ENCODE measurements at places on chromosomes 1 and 21. TPM values are rescaled to one million over a fixed set of nuclear protein-coding genes. Genes with fewer than 3 reads are reported as not detected.

Gene NR1I3
- not detected for total RNA-seq

Gene CELA3B
- total RNA-seq = not detected

Gene AMPD1
- not detected for total RNA-seq

DNA sequence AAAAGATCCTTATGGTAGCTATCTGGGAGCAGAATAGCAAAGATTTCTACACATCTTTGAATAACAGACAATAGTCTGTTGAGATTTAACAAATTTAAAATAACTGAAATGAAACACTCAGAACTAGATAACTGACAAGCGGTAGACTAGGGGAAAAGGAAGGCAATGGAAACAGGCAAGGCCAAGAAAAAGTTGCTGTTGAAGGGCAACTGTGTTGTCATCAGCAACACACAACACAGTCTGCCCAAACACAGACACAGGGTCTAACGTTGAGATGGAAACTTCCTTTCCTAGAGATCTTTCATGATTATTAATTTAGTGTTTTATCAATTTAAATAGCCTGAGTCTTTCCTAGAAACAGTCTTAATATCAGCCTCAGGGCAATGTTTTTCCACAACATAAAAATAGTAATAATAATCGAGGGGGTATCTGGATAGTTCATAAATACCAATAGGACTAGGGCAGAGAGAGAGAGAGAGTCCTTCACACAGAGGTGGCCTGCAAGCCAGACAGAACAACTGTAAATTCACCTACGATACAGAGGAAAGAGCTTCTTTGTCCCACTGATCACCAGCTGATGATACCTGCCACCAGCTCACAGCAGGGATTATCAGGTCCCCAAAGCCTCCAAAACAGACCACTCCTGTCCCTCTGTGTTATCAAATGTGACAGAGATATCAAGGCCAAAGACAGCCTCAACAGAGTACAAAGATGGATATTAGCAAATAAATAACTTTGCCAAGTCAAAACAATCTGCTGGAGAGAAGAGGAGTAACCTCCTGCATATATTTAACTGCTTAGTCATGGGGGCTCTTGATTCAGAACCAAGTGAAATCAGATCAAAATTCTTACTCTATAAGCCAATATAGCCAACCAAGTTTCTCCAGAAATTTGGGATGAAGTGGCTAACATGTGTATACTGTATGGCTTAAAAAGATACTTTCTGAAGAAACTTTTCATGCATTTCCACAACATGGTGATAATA, 245.3 kb downstream of the SLC45A1 start:
- no peak for DNase-seq

DNA sequence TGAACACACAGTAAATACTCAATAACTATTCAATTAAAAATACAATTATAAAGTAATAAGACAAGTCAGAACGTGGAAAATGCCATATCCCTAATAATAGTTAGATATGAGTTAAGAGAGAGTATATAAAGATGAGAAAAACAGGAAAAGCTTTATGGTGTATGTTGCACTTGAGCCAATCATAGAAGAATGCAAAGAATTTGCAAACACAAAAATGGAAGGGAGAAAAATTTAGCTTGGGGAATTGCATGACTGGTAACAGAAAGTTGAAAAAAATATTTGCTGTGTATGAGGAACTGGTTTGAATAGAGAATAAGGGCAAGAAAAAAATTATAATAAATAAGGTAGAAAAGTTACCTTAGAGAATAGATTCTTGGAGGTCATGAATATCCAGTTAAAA, 739.6 kb upstream of the CXADR start:
- no peak for DNase-seq

GRCh38 chr1:205432116-205432515, 10.3 kb upstream of the LEMD1 start:
- no peak for DNase-seq

DNA sequence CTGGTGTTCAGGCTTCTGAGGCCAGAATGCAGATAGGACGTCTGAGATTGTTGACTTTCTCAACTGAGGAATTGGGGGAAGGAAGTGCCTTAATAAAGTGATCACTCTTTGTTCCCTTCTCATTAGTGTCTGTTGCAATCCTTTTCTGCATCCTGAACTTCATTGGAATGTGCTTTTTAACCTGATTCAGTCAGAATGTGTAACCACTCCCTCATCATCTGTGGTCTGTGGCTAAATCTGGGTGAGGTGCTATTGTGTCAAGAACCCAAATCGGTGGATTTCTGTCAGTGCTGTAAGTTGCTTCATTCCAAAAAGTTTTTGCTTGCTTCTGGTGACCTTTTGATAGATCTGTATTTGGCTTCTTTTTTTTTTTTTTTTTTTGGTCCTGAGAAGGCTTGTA, 38.2 kb downstream of the ARID1A start:
- DNase-seq = no peak

DNA sequence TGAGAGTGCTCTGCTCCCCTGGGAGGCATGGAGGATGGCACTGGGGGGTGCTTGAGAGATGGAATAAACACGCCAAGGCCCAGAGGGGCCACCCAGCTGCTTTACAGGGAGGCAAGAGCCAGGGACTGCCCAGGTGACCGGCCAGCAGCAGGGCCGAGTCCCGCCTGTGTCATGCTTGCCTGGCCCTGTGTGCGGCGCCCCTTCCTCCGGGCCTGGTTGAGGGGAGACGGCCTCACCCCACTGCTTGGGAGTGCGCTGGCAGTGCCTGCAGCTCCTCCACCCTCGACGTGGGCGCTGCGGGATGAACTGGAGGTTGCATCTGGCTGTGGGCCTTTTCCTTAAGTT, 33.1 kb upstream of the COL6A2 start:
- peak; percentile 81 for DNase-seq

- DNase-seq = no peak
These were observed 2.8 kb downstream of the CAMK1G start for GRCh38 chr1:209586221-209586740.

GRCh38 chr1:94106716-94107115, 14.2 kb downstream of the ABCA4 start:
- DNase-seq = no peak

- peak; percentile 32 for DNase-seq
These were observed 29.1 kb downstream of the TRPM2 start for GRCh38 chr21:44382536-44382935.

DNA sequence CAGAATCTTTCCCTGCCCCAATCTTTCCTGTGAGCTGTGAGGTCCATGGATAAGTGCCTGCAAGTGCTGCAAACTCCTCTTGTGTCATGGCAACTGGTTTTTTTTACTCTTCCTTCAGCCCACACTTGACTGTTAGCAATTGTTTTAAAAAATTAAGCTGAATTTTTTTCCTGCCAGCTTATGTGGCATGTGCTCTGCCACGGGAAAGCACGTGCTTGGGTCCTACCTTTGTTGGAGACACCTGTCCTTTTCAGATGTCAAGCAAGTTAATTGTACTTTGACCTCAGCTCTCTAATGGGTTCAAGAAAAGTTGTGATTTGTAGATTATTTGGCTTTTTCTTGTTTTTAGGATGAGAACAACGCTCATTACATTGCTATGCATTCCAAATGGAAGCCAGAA, 398.5 kb downstream of the NUF2 start:
- no peak for DNase-seq

DNA sequence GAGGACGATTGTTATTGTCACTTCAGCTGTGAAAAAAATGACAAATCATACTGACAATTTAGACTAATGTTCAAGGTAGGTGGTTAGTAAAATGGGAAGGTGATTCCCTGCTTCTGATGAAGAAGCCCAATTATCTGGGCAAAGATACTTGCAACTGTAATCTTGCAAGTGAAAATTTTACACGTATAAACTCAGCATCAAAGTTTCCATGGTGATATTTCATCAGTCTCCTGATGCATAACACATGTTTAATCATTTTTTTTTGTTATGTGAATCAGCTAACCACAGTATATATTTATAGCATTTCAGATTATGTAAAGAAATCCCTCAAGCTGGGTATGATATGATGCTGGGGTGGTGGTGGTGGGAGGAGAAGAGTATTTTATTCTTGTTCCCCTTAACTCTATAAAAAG, 16.4 kb upstream of the KCNK1 start:
- no peak for DNase-seq

GRCh38 chr1:59322394-59322793, 25.5 kb downstream of the FGGY start:
- DNase-seq = no peak

- DNase-seq = no peak
These were observed 57.8 kb upstream of the NFASC start for GRCh38 chr1:204812842-204813241.

DNA sequence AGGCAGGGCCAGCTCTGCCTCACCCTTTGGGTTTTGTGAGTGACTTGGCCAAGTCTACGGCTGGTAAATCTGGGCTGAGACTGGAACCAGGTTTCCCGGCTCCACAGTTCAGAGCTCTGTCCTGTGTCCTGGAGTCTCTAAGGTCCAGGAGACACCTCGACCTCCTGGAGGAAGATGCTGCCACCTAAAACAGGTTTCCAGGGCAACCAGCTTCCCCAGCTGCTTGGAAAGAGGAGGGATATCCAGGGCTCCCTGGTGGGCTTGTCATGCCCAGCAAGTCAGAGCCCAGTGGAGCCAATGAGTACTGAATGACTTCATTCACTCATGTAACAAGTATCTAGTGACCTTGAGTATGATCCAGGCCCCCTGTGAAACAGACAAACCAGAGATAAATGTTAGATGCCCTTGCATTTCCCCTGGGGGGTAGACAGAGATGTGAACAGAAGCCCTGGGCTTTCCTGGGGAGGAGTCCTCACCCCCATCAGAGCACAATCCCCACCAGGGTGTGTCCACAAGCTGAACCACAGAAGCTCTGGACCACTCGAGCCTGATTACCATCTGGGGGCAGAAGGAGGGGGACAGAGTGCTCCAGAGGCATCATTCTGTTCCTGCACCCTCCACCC, 181.2 kb upstream of the RAB4A start:
- no peak for DNase-seq

GRCh38 chr21:33943293-33943692, 27.7 kb upstream of the ATP5PO start:
- DNase-seq = no peak
